ENCODE measurements at places on chromosomes 11 and 22.

- no peak for DNase-seq
These were observed at the start of gene PKP3 for GRCh38 chr11:394034-394857. Gene PKP3 (plus strand): TSS chr11:394209. CDS start chr11:394293, 84 bp downstream.

DNA sequence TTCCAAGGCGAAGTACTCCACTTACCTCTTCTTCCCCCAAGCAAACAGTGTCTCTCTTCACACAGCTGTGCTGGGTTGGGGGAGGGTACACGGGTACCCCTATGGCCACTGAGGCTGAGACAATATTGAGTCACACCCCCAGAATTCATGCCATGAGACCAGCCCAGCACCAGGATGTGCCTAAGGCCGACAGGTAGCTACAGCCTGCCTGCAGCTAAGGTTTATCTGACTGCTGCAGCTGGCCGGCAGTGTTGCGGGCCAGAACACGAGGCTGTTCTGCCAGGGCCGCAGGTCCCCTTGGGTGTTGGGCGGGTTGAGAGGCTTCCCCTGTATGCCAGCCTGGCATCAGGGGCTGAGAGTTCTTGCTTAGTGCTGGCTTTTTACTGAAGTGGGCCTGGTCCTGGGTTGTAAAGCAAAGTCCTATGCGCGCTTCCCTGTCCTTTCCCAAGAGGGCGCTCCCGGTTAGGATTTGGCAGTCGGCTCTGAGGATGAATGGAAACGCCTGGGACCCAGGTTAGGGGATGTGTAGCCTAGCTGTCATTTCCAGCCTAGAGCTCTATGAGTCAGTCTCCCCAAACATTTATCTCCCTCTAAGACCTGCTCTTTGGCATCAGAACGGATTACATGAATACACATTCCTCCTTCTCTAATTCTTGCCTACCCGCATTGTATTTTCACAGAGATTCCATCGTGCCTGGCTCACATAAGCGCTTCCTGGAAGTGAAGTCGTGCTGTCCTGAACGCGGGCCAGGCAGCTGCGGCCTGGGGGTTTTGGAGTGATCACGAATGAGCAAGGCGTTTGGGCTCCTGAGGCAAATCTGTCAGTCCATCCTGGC is 7.1 kb downstream of the USP18 start:
- DNase-seq: peak; percentile 53

GRCh38 chr11:43558146-43558545 is 122.4 kb upstream of the HSD17B12 start:
- no peak for DNase-seq

GRCh38 chr11:133306019-133306418 is 226.3 kb downstream of the OPCML start:
- no peak for DNase-seq

- no peak for DNase-seq
These were observed 154.4 kb downstream of the SBF2 start for GRCh38 chr11:10139656-10140055.

GRCh38 chr11:19242179-19242932 is 1.6 kb upstream of the E2F8 start:
- DNase-seq: no peak

DNA sequence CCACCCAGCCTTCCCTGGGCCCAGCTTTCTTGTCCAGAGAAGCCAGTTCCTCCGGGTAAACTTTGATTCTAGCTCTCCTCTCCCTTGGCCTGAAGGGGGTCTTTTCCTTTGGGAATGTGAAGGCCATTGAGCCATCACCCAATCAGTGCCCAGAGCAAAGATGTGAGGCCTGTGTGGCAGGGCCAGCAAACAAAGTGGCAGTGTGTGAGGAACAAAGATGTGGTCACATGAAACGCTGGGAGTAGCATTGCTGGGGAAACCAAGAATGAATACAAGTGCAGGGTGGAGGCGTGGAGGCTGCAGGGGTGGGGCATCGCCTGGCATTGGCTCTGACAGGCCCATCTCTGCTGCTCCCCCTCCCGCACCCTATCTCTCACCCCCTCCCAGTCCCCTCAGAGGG is 91.9 kb upstream of the BID start:
- DNase-seq: no peak

GRCh38 chr22:48153726-48154125 is 1391.3 kb downstream of the TBC1D22A start:
- no peak for DNase-seq

GRCh38 chr11:71991494-71991893 is 7.2 kb upstream of the IL18BP start:
- peak; percentile 45 for DNase-seq

DNA sequence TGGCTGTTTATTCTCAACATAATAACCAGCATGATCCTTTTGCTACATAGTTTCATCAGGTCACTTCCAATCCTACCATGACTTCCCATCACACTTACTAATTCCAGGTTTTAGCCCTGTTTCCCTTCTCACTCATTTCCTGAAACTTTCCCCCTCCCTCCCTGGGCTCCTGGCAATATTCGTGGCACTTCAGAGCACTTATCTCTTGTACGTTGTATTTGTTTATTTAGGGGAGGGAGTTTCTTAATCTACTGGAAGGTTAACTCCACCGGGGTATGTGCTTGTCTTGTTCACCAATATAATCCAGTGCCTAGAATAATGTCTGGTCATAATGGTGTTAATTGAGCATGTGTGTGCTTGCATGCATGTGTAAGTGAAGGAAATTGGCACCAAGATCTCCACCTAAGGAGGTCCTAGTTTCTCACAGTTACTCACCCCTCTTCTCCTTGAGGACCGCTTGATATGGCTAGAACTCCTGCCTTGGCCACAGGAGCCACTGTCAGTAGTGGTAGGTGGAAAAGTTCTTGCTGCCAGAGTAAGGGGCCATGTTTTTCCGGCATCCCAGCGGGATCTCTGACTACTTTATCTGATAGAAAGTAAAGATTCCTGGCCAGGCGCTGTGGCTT is 11.7 kb downstream of the EIF3L start:
- DNase-seq: no peak

GRCh38 chr11:123151366-123151765 is 43.7 kb downstream of the CLMP start:
- DNase-seq: no peak

DNA sequence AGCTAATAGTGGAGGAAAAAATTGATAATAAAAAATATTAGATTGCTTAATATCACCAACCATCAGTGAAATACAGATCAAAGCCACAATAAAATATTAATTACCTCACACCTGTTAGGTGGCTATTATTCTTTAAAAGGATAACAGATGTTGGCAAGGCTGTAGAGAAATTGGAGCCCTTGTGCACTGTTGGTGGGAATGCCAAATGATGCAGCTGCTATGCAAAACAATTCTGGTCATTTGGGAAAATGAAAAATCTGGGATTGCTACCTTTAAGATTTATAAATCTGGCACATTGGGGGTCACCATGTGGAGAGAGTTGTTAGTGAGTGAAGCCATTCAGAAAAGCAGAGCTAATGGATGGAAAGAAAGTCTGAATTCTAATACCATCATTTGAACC is 143.4 kb downstream of the FCHSD2 start:
- no peak for DNase-seq

DNA sequence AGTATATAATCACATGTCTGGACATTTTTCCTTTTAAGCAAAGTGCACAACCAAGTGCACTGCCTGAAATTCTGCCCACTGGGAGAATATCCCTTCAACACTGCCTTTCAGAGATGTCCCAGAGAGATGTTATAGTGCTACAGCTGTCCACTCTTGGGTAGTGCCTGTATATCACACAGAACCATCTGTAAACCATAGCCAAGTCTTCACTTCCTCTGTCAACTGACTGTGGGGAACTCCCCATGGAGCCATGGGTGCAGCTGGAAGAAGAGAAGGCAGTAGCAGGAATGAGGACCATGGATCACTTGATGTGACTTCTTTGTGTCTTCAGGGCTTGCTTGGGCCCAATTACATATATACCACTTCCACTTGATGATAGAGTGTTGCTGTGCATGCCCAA is 44.6 kb upstream of the LIN7C start:
- DNase-seq: no peak

Data from AML-193 (cell line).